ENCODE measurements at places on chromosomes 5 and 9. TPM values are rescaled to one million over a fixed set of nuclear protein-coding genes. Genes with fewer than 3 reads are reported as not detected.

Gene SCGB3A2
- total RNA-seq: not detected

GRCh38 chr5:179603308-179603707 is 20.2 kb downstream of the HNRNPH1 start:
- DNase-seq: no peak

- no peak for DNase-seq
Measured at GRCh38 chr5:119340597-119341218, 15.1 kb upstream of the TNFAIP8 start.

DNA sequence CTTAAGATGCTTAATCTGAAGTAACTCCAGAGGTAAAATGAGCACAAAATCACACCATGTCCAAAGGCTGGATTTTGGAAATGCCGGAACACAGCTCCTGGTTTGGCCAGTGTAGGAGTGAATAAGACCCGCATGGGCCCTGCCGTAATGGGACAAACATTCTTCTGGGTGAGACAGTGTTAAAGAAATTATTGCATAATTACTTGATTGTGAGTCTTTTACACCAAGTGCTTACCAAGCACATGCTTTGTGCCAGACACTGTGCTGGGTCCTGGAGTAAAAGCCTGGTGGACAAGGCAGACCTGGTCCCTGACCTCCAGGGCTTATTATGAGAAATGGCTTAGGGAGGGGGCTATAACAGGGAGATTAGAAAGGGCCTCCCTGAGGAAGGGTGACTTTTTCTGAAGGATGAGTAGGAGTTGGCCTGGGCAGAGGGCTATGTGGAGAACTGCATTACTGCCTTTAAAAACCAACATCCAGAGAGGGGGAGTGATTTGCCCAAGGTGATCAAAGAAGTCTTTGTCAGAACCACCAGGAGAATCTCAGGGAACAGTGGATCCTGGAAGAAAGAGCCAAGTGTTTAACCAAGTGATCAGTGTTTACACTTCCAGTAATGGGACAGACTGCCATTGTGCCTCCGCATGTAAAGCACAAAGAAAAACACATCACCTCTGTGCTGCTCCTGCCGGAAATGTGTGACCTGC is 3.5 kb downstream of the PDE6A start:
- no peak for DNase-seq

- peak; percentile 51 for DNase-seq
Measured at GRCh38 chr9:121876658-121877271, 216.3 kb downstream of the TTLL11 start.

Data from Right ventricle myocardium superior (tissue), 1 donor.